ENCODE measurements at places on chromosomes 16 and 17.

- DNase-seq: no peak
Observed at GRCh38 chr17:57125866-57126265, 40.8 kb downstream of the AKAP1 start.

GRCh38 chr16:58509256-58510096 lies 5.8 kb upstream of the SETD6 start:
- no peak for DNase-seq

GRCh38 chr17:17560975-17561374 lies 30.5 kb downstream of the PEMT start:
- no peak for DNase-seq

- DNase-seq: no peak
Observed at GRCh38 chr16:25124503-25124902, 13.0 kb downstream of the LCMT1 start.

DNA sequence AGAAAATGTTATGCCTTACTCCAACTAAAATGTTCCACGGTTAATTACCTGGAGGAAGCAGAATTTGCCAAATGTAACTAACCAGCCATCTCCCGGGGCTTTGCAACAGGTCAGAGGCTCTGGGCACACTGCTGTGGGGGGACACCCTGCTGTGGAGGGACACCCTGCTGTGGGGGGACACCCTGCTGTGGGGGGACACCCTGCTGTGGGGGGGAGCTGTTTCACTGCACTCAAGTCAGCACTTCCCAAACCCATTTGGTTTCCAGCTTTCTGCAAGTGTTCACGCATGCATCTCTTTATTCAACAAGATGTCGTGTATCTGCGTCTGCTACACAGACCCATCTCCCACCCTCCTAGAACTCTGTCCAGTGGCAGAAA lies 239.5 kb downstream of the C16orf95 start:
- DNase-seq: no peak

DNA sequence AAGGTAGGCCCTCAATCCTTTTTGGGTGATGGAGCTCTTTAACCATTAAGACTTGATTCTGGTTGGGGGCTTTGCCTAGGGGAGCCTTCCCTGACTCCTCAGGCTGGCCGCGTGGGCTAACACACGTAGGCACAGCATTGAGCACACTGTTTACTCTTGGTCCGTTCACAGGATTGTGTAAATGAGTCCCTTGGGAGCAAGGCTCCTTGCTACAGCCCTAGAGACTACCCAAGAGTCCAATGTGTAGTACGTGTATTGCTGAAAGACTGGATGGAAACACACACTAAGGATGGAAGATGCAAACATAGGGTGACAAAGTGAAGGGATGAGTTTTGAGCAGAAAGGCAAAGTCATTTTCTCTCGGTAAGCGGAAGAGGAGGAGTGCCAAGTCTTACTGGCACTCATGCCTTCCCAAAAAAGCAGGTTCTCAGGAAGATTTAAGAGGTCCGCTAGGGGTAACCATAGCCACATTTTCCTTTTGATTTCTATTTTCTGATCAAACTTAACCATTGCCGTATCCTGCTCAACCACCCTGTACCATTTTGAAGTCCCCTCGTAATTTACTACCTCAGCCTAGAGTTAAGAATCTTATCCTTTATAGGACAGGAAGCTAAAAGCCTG lies 911 bp upstream of the ITGA2B start:
- no peak for DNase-seq

GRCh38 chr16:81610144-81610842 lies 165.7 kb downstream of the CMIP start:
- no peak for DNase-seq

DNA sequence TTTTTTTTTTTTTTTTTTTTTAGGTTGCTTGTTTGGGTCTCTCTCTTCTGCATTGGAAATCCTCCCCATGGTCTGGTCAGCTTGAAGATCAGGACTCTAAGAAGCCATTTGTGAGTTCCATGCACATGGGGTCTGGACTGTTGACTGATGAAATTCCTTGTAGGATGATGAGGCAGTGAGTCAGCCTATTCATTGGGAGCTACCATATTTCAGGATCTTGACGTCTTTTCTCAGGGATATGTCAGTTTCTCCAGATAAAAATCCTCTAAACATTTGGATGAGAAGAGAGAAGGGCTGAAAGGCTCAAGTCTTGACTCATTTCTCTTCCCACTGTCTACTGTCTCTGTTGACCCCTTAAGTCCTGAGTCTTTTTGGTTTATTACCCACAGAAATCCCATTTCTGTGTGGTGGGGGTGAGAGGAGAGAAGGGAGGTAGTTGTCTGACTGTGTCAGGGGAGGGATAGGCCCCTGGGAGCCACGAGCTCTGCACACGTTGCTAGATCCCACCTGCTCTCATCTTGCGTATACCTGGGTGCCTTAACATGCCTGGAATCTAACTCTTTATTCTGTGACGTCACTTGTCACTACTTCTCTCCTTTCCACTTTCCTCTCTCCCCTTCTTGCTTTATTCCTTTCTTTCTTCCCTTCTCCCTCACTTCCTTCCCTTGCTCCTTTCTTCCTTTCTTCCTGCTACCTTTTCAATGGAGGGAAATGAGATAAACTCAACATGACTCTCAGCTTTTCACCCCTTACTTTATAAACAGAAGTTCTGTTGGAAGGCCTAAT lies 333.1 kb upstream of the XYLT1 start:
- DNase-seq: no peak

DNA sequence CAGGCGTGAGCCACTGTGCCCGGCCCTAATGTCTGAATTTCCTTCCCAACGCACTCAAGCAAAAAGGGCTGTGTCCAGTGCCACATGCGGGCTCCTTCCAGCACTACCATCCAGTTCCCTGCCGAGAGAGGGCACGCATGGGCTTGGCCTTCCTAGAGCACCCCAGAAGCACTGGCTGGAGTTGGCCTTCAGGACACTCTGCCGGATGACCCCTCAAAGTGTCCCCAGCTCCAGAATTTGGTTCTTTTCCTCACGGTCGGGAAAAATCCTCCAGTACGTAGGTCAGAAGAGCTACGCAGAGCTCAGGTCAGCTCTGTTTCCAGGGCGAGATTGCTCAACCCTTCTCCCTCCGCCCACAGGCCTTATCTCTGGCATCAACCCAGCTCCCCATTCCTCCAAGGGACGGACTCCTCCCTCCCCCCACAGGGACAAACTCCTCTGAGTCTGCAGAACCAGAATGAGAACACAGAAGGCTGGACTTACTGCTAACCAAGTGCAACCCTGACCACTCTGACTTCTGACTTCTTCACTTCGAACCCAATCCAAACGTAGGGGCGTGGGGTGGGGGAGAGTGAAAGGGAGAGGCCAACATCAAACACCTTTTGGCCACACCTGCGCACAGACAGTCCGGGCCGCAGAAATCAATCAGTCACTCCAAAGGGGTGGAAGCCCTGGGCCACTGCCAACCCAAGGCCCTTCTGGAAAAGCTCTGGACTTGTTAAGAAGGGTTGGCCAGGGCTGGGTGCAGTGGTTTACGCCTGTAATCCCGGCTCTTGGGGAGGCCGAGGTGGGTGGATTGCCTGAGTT lies 3.6 kb downstream of the CDC42EP4 start:
- DNase-seq: no peak
